ENCODE measurements at places on chromosomes 4 and X.

DNA sequence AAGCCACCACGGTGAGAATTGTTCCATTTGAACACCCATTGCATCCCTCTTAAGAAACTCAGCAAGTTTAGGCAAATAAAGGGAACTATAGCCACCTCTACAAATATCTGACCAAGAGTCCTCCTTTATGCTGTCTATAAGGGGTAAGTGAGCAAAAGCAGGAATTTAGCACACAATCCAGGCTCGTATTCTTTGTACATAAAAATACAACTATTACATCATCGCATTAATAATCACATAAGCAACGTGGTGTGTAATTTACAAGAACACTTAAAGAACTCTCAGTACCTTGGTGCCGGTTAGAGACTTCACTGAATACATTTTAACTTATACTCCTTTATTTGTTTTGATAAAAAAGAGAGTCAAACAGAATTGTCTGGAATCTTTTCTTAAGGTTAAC, 38.8 kb downstream of the PALLD start:
- DNase-seq = no peak

DNA sequence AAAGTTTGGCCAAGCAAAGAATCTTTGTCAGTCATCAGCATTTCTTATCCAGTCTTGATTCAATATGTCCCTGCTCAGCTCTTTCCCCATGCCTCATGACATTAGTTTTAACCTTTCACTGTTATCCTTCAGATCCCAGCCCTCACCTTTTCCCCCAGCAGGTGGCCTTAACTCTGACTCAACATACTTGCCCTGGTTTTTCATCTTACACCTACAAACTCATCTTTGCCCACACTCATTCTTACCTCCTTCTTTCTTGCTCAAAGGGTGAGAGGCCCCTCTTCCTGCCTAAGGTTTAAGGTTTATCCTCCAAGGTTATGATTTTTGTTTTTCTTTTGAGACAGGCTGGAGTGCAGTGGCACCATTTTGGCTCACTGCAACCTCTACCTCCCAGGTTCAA, 10.6 kb upstream of the ANXA5 start:
- DNase-seq = no peak

GRCh38 chr4:3706565-3707422, 59.4 kb upstream of the ADRA2C start:
- no peak for DNase-seq

GRCh38 chr4:87370068-87370467, 20.9 kb downstream of the HSD17B11 start:
- no peak for DNase-seq

DNA sequence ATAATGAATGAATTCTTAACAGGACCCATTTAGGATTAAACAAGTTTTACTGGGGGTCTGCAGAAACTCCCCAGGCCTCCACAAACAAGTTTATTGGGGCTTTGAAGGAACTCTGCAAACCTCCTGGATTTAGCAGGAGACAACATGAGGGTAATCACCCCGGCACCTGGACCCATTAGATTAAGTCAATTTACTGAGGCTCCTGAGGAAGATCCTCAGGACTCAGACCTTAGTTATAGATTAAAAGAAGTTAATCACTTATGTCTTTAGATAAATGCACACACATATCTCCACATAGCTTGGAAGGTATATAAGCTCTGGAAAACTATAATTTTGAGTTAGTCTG, 29.4 kb downstream of the XG start:
- no peak for DNase-seq

DNA sequence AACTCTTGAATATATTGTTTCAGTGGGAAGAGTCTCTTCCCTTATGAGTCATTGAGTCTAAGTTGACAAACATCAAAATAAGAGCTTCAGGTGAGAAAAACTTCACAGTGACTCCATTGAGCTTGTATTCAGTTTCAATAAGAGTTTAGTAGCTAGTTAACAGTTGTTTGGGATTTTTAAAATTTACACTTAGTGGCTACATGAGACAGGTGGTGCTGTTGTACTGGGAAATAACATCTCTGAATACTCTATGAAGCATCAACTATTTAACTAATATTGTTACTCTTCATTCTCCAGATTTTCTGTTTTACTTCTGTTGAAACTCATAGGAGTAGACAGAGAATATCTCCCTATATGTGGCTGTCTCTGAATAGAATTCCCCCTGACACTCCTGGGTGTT, 1609.1 kb downstream of the C4orf33 start:
- no peak for DNase-seq

All from stimulated activated CD4-positive, alpha-beta T cell treated with anti-CD3 and anti-CD28 coated beads, Interleukin-1b, Interleukin-23, amount 100 ng/mL, for 1 hour (primary cell).